T-helper 17 cell (primary cell): ENCODE measurements at places on chromosomes 12 and 14. TPM values are rescaled to one million over a fixed set of nuclear protein-coding genes. Genes with fewer than 3 reads are reported as not detected.

DNA sequence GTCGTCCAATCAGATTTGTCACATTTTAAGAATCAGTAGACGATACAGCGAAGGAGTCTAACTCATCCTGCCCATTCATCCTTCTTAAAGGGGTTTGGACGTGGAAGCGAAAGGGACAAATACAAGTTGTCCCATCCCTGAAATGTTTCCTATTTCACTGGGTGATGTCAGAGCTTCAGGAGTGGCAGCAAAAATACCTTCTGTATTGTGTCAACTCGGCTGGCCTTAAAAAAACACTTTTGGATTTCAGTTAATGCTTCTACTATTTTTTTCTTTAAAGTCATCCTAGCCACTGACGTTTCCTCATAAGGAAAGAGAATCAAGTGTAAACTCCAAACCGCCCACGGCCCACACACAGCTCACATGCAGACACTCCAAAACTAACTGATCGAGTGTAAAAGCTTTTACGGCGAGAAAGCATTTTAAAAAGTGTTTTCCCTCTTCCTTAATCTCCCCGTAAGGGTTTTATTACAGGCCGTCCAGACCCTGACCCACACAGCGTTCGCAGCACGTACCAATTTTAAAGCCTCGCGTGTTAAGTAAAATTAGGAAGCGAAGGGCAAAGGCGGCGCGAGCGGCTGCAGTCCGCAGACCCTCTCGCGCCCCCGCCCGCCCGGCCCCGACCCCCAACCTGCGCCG lies 593 bp downstream of the CFL2 start:
- no peak for DNase-seq

DNA sequence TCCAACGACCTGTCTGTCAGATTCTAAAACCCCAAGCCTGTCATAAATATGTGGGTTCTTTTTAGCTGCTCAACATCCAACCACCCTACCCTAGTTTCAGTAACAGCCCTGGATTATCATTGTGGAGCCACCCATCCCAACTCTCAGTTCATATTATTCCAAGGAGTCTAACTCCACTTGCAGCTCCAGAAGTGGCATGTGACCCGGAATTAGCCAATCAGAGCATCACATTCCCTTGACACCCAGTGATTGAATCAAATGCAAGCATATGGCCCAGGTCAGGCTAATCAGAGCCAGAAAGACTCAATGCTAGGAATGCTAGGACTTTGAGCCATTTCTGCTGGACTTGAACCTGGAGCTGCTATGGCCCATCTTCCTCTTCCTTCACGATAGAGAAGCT lies 17.1 kb upstream of the HSP90B1 start:
- no peak for DNase-seq

DNA sequence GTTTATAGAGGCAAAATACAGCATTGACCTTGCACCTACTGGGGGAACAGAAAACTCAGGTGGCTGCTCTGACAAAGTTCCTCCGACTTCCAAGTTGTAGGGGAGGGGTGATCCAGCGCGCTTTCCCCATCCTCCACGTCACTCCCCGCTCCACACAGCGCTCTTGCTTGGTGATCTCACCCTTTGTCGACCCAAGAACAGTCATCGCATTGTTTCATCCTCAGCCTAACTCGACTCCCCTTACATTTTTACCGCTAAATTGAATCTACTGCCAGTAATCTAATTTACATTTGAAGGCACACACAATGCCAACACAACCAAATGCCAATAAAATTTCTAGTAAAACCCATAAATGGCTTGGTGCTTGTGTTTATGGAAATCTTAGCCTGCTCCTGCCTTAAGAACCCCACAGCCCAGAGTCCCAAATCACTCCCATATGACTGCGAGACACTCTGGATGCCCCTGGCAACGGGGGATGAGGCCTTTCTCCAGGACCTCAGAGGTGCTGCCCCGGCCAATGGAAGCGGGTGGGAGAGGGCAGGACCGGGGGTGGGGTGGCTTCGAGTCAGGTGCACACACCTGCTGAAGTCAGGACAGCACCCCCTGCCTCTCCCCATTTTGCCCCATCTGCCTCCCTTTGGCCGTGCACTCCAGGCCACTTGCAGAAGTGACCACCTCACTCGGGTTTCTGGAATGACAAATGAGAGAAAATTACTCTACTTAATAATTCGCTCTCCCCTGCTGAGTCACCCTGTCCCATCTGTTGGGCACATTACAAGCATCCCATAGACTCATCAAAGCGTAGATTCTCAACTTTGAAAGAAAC lies 98.2 kb upstream of the GSC start:
- DNase-seq = no peak

DNA sequence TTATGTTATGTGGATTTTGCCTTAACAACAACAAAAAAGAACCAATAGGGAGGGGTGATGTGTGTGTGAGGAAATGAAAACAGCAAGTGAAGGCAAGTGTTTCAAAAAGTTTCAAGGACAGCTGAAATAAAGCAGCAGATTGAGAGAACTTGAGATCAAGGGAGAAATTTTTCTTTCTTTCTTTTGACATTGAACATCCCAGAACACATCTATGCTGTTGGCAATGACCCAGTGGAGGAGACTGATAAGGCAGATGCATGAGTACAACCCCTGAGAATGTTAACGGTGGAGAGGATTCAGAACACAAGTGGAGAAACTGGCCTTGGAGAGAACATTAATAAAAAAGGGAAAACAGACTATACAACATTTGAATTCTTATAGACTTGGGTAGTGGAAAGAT lies 2.9 kb downstream of the LLPH start:
- DNase-seq = no peak

- DNase-seq = no peak
Measured at GRCh38 chr12:115771065-115771464, 506.4 kb downstream of the MED13L start.

- no peak for DNase-seq
Measured at GRCh38 chr14:99075061-99075460, 196.9 kb downstream of the BCL11B start.

DNA sequence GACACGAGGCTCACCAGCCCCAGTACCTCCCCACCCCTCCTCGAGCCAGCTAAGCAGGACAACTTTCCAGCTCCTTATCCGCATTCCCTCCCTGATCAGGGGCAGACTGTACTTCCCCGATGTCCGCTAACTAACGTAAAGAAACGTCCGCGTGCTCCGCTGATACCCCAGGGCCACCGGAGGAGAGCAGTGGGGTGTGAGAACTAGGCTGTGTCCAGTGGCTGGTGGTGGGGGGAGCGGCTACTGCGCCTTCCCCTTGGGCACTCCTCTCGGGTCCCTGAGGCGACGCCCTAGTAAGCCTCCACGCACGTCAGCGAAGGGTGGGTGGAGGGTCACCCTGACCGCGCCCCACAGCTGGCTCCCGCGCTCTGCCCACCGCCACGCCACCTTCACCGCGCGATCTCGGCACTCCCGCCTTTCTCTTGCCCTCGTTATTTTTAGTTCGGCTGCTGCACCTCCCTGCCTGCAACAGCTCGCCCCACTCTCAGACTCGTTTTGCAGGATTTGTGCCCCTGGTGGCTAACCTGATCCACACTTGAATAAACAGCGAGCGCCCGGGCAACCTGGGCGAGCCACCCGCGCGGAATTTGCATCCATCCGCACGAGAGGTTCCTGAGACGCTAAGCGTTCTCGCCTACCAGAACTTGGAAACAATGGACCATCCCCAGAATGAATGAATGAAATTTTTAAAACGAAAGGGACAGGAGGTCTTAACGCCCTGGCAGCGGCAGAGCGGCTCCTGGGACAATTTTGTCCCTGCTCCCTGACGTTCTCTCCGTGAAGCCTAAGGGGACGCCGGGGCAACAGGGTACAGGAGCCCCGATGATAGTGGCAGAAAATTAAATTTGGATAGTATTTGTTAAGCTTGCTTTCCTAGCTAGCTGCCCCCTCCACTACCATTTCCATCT lies 6.9 kb upstream of the BMP4 start:
- DNase-seq = no peak

GRCh38 chr12:127685931-127686330 lies 581.0 kb upstream of the TMEM132C start:
- no peak for DNase-seq

DNA sequence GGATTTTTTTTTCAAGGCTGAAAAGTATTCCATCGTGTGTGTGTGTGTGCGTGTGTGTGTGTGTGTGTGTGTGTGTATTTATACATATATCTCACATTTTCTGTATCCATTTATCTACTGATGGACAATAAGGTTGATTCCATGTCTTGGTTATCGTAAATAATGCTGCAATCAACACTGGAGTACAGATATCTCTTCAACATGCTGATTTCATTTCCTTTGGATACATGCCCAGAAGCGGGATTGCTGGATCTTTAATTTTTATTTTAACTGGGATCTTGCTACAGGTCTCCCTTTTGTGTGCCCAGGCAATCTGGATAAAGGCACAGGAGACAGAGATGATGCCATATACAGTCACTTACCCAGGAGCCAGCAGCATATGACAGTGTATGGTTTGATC lies 338.1 kb downstream of the SOX5 start:
- no peak for DNase-seq

DNA sequence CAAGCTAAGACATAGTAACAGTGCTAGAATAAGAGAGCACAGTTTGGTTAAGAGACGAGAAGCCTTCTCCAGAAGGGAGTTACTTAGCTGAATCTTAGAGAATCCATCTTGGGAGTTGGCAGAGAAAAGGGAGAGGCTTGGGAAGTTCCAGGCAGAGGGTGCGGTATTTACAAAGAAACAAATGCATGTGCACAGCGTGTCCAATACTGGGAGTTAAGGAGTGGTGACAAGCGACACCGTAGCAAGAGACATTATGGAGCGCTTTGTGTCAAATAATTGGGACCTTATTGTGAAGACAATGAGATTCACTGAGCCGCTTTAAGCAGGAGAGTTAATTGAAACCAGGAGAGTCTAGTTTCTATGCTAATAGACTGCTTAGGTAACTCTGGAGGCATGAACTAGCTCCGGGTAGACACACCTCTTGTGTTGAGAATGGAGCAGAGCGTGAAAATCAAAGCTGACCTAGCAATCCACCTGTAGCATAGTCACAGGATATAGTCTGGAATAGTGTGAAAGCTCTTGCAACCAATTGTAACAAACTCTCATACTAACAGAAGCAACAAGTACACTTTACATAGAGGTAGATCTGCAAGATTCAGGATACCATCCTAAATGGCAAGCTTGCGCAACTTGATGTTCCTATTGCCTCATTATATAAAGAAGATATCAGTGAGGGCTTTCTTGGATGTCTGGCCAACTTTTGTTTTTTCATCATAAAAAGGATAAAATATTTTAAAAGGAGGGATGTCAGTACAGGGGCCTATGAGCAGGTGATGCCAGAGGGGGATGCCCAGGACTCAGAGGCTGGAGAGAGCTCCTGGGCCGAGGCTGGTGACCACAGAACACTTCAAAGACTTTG lies 5.3 kb downstream of the ALDH1L2 start:
- no peak for DNase-seq

DNA sequence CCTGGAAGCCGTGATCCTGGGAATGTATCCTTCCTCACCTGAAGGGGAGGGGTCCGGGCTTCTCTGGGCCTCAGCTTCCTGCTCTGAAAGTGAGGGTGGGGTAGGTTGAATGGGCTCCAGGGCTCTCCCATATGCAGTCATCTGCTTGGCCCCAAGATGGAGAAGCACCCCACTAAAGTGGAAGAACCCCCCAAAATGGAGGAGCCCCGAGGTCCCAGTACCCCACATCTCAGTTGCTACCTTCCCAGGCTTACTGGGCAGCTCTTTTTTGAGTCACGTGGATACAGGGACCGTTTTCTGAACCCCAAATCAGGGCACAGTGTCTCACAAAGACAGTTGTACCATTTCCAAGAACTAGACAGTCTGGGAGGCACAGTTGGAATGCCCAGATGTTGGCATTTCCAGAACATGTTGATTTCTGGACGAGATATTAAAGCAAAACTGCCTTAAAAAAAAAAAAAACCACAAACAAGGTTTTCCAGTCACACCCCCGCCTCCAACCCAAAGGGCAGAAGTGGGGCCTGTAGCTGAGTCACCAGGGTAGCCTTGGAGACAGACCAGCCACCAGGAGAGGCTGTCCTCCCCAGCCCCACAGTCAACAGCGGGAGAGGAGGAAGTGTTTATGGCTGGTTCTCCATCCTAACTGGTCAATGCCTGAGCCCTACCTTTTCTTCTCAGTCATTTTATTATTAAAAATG lies 12.1 kb downstream of the VASH1 start:
- no peak for DNase-seq

GRCh38 chr12:71556875-71557274 lies 106.8 kb downstream of the ZFC3H1 start:
- no peak for DNase-seq

DNA sequence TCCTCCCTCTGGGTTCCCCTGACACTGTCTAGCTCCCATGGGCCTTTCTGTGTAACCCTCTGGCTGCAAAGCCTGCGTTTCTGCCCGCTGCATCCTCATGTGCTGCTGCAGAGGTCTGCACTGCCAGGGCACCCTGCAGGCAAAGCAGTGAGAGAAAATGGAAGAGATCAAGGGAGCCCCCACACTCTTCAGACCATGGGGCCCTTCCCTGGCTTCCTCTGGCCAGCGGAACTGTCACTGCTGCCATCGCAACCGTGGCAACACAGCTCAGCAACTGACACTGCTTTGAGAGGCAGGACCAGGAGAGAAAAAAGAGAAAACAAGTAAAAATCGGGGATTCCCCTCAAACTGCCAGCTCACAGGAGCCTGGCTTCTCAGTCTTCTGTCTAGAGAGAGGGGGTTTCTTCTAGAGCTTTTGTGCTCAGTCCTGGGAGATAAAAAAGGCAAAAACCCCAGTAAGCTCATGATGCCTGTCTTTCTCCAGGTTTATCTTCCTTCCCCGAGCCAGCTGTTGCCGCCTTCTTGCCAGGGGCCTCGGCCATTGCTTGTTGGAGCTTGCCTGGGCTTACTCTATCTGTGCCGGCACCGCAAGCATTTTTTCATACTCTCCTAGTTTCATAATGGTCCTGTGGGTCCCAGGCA lies 38.9 kb downstream of the C14orf132 start:
- no peak for DNase-seq

DNA sequence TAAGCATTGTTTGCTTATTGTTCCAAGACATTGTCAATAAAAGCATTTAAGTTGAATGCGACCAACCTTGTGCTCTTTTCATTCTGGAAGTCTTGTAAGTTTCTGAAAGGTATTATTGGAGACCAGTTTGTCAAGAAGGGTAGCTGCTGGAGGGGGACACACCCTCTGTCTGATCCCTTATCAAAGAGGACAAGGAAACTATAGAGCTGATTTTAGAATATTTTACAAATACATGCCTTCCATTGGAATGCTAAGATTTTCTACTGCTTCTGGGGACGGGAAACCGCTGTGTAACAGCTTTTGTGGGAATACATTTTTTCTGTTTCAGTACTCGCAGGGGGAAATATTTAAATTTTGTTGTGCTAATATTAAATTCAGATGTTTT lies 3.5 kb downstream of the FOS start:
- DNase-seq = no peak

The TRPV4 gene
- total RNA-seq = not detected

The KLRK1 gene
- 0.78 TPM for total RNA-seq

The NELL2 gene
- 62.5 TPM for total RNA-seq

The TSHR gene
- total RNA-seq = 0.13 TPM

The COX8C gene
- not detected for total RNA-seq

The ST8SIA1 gene
- 7.6 TPM for total RNA-seq

The MYO1H gene
- total RNA-seq = not detected
